Omental fat pad (tissue), 4 donors: ENCODE measurements at places on chromosomes 13 and 19.

DNA sequence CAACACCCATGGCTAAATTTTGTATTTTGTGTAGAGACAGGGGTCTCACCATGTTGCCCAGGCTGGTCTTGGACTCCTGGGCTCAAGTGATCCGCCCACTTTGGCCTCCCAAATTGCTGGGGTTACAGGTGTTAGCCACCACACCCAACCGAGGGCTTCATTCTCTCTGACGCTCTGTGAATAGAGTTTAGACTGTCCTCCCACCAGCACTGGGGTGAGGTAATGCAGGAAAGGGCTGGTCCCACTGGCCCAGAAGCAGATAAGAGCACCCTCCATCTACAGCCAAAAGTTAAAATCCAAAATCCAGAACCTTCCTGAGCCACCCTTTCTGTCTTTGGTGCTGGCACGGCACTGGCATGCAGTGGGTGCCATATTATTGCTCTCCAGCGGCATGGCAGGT, 31.8 kb upstream of the HOMER3 start:
- no peak for DNase-seq

GRCh38 chr19:27660428-27660827, 1552.5 kb downstream of the UQCRFS1 start:
- DNase-seq: no peak

DNA sequence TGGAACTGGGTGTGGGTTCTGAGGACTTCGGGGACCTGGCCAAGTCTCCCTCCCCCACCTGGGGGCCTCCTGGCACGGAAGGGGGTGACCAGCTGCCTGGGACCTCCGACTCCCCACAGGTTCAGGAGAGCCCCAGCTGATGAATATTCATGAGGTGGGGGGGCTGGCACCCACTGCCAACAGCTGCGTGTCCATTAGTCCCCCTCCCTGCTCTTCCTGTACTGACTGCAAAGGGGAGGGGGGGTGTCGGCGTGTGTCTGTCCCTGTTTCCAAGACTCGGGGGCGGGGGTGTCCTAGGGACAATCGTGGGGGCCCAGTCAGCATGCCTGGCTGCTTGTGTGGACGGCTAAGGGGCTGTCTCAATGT, 10.6 kb upstream of the NFIX start:
- DNase-seq: no peak

DNA sequence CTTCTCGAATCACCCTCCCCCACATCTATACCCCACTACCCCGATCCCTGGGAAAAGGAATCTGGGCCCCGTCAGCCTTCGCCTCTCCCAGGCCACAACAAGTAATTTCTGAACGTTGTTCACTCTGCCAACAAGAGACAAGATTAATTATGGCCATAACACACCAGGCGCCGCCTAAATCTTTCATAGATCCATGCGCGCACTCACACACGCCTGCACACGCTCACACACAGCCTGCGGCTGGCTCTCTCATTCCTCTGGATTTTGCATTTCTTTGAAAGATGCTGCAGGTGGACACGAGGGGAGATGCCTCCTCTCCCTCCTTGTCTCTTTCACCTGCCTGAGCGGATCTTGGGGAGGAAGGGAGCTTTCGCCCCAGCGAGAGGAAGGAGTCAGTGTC, 17.1 kb downstream of the ZNRF4 start:
- no peak for DNase-seq

DNA sequence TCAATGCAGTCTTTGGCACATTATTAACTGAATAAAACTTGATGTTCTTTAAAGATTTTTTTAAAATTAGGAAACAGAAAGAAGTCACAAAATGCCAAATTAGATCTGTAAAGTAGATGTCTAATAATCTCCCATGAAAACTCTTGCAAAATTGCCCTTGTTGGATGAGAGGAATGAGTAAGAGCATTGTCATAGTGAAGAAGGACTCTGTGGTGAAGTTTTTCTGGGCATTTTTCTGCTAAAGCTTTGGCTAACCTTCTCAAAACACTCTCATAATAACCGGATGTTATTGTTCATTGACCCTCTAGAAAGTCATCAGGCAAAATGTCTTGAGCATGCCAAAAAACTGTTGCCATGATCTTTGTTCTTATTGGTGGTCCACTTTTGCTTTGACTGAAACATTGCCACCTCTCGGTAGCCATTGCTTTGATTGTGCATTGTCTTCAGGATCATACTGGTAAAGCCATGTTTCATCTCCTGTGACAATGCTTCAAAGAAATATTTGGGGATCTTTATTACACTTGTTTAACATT, 549.3 kb downstream of the LIG4 start:
- DNase-seq: no peak

DNA sequence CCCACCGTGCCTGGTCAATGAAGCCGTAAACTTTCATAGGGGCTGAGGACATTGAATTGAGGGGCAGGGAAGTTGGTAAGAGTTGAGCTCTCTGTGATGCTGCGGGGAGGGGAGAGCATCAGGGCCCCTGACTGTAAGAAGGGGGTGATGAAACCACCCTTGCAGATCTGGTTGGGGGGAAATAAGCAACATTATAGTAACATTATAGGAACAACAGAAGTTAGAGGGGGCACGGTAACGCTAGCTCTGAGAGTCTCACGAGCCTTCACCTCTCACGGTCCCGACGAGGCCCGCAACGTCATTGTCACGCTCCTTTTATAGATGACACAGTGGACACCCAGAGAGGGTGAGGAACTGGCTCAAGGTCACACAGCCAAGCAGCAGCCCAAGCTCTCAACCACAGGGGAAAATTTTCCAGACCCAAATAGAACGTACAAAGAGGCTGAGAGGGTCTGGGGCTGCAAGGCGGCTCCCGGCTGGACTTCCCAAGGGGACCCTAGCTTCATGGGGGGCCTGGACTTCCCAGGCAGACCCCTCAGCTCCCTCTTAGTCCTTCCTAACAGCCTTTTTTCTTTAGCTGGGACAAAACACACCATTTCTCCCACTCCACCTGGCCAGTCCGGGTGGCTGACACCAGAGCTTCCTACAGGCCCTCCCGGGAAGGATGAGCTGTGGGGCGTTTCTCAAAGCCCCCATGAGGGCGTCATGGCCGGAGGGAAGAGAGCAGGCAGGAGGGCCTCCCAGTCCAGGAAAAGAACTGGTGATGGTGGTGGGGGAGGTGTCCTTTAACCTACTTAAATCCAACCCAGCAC, 4.1 kb downstream of the TLE5 start:
- no peak for DNase-seq

DNA sequence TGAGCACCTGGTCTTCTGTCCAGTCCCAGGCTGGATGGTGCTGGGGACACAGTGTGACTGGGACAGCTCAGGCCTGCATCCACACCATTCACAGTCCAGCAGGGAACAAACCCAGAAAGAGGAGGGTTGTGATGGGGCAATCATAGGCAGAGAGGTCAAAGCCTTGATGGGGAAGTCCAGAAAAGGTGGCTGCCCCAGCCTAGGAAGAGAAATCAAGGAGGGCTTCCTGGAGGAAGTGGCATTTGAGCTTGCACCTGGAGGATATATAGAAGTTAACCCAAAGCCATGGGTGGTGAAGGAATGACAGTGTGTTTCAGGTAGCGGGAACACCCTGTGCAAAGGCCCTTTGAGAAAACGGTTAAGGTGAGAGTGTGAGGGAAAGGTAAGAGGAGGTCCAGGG, 2.6 kb upstream of the PRX start:
- no peak for DNase-seq

DNA sequence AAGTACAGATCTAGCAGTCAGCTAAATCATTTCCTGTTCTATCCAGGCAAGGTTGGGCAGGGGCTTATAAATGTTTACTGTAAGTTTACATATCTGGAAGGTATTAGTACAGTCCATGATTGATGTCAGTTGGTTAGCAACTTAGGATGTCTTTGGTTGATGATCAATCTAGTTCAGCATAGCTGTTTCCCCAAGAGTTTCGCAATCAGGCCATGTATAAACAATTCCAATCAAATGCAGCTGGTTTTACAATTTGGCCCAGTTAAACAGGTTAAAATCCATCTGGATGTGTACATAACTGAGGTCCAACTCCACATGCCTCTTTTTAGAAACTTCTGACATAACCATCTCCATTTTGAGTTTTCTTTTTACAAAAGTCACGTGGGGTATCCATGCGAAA, 6.9 kb downstream of the ZNF221 start:
- DNase-seq: no peak

DNA sequence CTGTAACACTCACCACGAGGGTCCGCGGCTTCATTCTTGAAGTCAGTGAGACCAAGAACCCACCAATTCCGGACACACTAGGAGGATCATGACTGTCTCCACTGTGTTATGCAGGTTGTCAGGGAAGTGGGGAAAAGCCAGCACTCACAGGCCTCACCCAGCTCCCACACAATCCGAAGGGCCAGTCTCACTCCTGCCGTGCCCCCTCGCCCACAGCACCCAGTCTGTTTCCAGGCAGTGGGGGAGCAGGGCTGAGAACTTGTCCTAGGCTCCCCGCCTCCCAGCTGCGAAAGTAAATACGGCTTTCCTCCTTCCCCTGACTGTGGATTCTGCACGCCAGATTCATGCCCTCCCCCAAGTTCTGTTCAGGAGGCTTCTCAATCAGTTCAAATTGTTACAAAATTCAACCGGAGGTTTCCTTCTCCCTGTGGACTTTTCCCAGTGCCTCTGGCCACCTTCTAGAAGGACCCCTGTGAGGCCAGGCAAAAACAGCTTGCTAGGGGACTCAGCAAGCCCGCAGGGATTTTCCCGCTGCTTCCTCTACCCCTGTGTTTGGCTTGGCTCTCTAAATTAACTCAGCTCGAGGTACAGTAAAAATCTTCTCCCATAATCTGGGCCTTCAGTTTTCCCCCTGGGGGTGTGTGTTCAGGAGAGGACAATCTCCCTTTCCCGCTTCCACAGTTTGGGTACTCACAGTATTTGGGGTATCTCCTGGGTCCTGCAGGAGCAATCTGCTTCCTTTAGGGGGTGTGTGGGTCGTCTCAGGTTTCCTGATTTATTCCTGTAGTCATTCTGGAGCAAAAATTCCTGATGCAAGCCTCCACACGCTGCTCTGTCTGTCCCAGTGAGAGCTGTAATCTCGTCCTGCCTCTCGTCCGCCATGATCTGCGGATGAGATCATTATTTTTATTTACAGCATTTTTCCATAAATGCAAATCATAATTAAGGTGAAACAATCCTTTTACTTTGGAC, 899.8 kb downstream of the GPC5 start:
- no peak for DNase-seq

- DNase-seq: no peak
These were observed 7.3 kb downstream of the SGTA start for GRCh38 chr19:2775556-2776430.

DNA sequence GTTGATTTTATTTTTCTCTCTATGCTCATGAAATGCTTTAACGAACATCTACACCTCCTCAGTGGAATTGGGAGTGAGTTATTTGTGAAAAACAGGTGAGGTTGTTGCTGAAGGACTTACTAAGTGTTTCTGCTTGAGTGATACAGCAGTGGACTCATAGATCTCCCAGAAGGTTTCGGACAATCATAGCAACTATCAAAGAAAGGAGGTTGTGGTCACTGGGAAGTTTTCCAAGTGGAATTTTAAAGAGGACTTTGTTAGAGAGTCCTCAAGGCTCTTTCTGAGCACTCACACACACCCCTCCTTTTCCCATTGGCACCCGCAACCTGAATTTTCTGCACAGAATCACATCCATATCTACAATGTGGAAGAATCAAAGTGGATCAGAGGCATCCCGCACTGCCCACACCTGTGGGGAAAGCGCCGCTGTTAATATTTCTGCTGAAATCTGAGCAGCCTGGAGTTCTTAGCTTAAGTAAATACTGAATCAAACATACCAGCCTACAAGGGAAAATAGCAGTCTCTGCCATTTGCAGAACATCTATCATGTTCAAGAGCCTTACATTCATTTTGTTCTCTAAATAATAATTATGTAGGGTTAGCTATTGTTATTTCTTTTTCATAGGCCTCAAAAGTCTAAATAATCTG, 719.4 kb downstream of the DIAPH3 start:
- no peak for DNase-seq

- no peak for DNase-seq
These were observed 12.5 kb downstream of the APBA3 start for GRCh38 chr19:3748965-3749364.

GRCh38 chr13:48000559-48001113, 437 bp downstream of the SUCLA2 start:
- no peak for DNase-seq

GRCh38 chr19:33763633-33764371, 32.9 kb upstream of the KCTD15 start:
- no peak for DNase-seq

DNA sequence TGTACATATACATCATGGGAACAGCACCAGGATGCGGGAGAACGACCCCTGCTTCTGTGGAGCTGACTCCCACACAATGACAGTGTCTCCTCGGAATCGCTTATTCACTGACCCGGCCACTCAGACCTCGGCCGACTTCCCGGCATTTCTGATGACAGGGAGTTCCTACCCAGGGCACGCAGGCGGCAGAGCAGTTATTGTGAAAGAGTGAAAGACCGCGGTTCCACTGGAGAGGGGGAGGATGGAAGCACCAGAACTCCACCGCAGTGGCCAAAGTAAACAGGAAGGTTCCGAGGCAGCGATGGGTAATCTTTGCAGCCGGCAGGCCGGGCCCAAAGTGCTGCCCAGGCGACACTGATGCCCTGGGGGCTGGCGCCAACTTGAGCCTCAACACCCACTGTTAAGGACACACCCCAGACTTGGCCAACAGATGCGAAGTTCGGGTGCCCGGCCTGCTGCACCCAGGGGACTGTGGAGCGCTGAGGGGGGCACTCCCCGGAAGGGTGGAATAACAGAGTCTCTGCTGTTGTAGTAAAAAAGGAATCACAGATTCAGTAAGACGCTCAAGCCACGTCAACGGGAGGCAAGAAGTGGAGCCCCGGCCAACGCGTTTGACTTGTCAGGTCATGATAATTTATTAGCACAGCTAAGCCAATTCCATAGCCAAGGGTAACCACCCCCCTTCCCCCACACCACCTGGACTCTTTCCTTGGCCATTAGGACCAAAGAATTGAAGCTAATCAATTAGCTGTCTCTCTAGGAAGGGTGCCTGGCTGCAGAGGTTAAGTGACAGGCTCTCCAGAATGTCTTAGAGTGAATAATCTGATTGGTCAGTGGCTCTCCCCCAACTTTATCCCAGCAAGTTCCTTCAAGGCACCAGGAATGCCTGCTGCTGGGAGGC, 5.8 kb downstream of the MLLT1 start:
- peak; percentile 71 for DNase-seq

DNA sequence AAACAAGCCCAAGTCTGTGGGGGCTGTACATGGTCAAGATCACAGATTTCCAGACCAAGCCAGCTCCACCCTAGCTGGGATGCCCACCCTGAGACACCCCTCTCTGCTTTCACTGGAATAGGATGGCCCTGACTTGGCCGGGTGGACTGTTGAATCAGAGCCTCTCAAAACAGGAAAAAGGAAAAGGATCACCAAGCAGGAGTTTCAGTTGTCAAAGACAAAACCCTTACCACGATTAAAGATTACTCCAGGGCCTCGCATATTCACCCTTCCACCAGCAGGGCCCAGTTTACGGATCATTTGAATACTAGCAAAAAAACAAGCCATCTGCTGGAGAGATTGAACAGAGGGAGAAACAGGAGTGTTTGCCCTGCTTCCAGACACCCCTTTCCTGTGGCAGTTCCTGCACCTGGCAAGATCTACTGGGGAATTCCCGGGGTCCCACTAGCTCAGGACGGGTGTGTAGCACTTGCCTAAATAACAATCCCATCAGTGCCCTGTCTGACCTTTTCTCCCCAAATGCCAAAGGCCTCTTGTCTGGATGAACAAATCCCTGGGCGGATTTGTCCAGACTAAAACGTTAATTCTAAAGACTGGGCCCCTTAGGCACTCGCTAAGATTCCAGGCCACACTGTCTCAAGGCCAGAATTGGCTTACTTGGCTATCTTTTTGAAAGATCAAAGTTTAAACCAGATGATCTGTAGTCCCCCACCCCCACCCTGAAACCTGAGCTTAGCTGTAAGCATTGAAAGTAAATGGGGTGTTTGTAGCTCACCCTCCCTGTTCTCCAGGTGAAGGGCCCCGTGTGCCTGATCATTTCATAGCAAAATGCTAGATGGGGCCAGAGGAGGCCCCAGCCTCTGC, 38.4 kb downstream of the ACTN4 start:
- no peak for DNase-seq
